ENCODE measurements at places on chromosomes 16 and 17.
A peak's percentile ranks its signal among the peaks of the same experiment; 100 is the strongest.

GRCh38 chr16:72024862-72025382 lies 16.4 kb downstream of the DHODH start:
- peak; percentile 20 for DNase-seq

DNA sequence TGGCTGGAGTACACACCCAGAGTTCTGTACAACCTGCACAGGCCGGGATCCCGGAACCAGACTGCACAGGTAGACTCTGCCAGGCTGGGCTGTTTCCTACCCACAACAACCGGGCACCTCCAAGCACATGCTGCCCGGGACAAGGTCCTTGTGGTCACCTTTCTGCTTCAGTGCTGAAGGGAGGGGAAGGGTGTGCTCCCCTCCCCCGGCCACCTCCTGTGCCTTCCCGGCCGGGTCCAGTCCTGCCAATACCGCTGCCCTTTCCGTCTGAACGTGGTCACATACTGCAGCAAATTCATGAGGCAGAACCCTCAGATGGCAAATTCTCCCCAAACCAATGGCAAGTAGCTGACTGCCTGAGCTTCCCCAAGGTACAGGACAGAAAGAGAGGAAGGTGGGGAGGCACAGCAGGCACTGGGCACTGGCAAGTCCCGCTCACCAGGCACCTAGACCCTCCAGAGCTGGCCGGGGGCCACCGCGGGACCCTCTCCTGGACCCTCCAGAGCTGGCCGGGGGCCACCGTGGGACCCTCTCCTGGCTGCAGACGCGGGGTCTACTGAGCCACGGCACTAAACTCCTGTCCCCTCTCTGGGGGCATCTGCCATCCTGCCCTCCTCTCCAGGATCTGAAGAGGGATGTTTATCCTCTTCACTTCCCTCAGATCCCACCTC lies 22.8 kb downstream of the SLC43A2 start:
- DNase-seq: no peak

DNA sequence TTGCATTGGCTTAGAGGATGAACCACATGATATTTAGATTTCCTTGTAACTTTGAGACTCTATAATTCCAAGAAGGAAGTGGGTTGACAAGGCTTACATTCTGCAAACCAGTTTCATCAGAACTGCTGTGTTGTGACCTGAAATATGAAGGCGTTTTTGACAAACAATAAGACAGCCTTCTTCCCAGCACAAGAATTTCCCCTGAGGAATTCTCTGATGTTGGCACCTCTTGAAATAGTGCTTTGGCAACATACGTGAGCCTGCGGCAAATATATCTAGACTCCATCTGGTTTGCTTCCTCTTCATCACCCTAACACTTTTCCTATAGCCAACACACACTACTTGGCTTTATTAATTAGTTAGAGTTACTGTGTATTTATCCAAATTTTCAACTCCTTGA lies 585.5 kb upstream of the SOX9 start:
- DNase-seq: no peak

GRCh38 chr17:42248351-42249179 lies 27.6 kb downstream of the STAT5B start:
- peak; percentile 98 for DNase-seq

DNA sequence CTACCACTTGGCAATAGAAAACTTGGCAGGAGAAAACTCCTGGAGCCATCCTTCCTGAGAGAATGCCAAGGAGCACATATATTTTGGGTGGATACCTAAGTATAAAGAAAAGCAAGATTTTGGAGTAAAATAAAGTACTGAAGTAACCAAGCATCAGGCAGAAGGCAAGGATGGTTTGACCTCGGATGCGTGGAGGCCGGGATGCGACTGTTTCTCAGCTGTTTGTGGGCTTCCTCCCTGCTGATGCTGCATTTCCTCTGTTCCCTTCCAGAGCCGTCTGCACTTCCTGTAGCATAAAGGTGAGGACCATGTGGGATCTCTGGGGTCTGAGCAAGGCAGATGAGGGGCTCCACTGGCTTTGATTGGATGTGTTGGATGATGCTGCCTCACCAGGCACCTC lies 5.5 kb upstream of the TCF25 start:
- DNase-seq: no peak

GRCh38 chr17:80913928-80914821 lies 77.5 kb upstream of the CHMP6 start:
- no peak for DNase-seq

DNA sequence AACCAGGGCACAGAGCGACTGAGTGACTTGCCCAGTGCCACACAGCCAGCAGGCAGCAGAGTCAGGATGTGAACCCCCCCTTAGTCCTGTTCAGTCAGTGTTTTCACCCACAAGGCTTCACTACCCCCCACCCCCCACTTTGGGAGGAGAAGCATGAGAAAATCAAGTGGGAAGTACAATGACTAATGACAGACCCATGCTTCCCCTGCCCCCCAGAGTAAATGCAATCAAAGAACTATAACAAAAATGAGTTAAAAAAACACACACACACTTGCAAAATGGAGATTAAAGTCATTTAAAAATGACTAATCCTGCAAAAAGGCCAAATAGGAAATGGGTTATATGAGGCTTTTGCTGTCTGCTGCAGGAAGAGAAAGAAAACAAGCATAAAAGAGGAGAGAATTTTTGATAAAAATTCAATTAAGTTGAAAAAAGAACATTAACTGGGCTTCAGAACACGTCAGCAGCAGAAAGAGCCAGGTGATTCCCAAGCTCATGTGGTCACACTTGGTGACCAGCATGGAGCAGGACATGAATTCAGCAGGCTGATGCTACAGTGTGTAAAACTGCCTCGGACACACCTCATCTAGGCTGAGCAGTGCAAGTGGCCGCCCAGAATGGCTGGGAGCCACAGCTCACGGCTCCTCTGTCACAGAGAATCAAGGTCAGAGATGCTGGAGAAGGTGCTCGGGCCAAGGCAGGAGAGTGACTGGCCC lies 212.3 kb downstream of the ZNF423 start:
- DNase-seq: peak; percentile 76

GRCh38 chr17:31008374-31009041 lies 37.7 kb downstream of the RNF135 start:
- peak; percentile 64 for DNase-seq

DNA sequence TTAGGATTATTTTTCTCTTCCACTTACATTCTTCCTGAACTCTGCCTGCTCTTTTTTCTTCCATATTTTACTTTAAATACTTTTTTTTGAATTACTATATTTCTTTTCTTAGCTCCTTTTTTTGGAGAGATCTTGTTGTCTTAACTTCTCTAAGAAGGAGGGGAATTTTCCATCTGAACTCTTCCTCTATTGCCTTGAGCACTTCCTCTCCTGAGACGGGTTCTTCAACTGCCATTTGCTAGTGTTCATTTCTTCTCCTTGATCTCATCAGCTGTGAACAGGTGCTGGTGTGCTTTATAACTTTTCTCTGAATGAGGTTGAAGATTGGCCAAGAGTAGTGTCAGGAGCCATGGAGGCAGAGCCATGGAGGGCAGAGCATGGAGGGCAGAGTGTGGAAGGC lies 15.1 kb upstream of the CD300LD start:
- DNase-seq: no peak

DNA sequence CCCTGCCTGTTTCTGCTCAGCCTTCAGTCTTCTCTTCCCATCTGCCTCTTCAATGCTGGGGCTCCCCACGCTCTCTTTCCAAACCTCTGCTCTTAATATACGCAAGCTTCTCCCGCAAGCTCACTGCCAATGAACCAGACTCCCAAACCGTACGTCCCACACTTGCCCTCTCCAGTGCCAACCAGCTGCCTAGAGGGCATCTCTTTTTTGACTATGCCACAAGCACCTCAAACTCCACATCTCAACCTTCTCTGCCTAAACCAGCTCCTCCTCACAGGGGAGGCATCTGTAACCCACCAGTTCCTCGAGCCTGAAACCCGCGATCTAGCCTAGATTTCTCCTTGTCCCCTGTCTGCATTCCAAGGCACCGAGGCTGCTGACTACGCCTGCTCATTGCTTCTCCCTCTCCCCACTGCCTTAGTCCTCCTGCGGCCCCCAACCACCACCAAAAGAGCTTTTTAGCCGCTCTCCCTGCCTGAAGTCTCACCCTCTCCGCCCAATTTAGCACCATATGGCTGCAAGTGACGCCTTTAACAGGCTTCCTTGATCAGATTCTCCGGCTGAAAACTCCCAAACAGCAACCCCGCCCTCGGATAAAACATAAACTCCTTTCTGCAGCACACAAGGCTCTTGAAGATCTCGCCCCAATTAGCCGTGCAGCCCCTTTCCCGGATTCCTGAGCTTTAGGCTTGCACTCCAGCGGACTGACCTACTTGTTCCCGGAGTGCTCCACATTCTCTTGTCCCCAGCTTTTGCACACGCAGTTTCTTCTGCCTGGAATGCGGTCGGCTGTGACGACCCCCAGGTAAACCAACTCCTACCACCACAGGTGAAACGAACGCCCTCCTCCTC lies 1.5 kb downstream of the GGA2 start:
- DNase-seq: peak; percentile 31

DNA sequence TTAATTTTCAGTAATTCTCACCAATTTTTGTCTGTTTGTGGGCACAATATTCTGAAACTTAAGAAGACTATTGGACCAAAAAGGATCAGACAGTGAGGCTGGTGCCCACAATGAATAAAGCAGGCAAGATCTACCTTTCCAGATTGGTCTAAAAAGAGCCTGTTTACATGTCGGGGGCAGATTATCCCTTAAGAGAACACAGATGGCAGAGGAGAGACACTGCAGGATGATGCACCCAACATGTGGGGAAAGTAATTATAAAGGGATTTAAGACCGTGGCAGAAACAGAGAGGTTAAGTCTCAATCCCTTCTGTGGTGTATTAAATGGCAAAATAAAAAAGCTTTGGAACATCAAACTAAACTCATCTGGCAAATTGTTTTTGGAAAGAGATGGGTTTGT lies 331.8 kb upstream of the CDH11 start:
- DNase-seq: no peak

GRCh38 chr16:30746638-30747175 lies 1.5 kb upstream of the PHKG2 start:
- no peak for DNase-seq

GRCh38 chr17:76241691-76242255 lies 1.5 kb upstream of the RNF157 start:
- DNase-seq: no peak

GRCh38 chr16:53209429-53209828 lies 154.6 kb downstream of the CHD9 start:
- no peak for DNase-seq

DNA sequence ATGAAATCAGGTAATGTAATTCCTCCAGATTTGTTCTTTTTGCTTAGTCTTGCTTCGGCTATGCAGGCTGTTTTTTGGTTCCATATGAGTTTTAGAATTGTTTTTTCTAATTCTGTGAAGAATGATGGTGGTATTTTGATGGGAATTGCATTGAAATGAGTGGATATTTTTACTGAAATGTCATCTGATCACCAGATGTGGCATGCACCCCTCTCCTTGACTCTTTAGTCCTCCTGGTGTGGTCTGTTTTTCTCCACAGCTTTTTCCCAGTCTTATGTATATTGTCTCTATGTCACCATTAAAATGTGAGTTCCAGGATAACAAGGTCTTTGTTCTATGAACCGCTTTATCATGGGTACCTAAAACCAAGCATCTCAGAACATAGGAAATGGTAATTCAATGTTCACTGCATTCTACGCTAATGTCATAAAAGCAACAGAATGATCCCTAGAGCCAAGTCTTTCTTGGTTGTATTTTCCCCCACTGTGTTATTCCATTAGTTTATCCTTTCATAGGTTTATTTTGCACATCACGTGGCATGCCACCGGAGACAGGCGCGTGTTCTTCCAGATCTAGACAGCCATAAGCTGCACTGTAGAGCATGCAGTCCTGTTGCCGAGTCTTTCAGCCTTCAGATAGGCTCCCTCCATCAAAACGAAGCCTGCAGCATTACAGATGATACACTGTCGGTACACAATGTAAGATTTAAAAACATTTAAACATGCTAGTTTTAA lies 172.5 kb downstream of the RPTOR start:
- no peak for DNase-seq

DNA sequence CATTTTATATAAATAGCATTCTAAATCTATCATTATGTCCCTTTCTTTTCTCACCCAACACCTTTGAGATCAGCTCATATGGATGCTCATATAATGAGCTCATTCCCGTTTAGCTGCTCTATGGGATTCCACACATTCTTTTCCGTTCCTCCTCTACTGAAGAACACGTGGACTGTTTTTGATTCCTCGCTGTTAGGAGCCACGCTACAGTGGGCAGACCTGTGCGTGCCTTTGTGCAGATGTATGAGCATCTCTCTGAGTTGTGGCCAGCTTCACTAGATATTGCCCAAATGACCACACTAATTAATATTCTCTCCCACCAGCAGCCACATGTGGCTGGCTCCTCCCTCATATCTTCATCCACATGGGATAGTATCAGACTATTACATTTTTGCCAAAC lies 6.0 kb upstream of the TNFRSF13B start:
- peak; percentile 48 for DNase-seq

GRCh38 chr17:47199627-47200324 lies 9.4 kb upstream of the MYL4 start:
- DNase-seq: no peak

DNA sequence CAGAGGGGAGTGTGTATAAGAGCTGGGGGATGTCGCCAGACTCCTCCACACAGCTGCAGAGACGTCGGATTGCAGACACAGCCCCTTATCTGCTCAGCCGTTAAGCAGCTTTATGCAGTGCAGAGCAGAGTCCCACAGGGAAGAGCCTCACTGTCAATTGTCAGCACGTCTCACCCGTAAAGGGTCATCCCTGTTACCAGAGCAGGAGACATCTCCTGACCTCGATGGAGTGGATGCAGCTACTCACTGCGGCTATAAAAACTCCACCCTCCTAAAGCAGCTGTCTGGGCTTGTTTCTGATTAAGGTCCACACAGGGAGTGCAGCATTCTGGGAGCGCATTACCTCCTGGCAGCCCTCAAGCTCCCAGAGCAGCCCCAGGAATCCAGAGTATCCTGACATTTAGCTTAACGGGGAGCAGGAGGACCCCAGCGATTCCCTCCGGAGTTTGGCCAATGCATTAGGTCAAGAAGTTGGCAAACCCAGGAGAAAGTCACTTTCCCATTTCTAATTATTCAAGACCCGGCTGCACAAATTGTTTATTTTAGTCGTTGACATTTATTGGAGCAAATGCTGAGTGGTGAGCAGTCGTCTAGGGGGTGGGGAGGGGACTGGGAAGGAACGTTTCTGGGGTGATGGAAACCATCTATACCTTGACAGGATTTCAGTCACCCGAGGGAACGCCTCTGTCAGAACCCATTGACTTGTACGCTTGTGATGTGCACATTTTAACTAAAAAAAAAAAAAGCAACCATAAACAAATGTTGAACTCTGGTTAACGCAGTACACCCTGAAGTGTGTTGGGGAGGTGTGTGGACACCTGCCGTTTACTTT lies 100.0 kb upstream of the ZNF469 start:
- no peak for DNase-seq

DNA sequence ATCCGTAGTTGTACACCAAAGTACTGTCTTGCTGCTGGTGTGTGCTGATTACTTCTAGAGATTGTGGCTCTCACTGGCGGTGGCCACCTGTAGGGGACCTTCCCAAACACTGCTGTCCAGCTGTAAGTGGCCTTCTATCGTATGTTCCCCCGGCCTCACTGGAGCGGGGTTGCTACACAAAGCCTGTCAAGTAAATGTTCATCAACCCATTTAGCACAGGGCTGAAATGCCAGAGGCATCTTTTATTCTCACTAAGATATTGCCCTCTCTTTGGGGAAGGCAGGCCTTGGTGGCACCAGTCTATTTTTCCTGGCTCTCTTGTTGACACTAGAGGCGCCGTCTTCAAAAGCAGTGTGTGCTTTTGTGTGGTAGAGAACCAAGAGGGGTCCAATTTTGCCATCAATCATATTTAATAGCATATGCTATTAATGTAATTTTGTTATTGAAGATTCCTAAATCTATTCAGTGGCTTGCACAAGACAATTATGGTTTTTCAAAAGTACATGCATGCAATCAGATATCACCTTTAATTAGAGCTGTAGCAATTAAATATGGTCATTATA lies 514.4 kb upstream of the SALL1 start:
- no peak for DNase-seq

GRCh38 chr16:10266809-10267208 lies 84.6 kb upstream of the GRIN2A start:
- DNase-seq: no peak
